H1 (cell line): ENCODE measurements at places on chromosomes 1 and 21. TPM values are rescaled to one million over a fixed set of nuclear protein-coding genes. Genes with fewer than 3 reads are reported as not detected.

GRCh38 chr1:183845681-183846080, 40.8 kb downstream of the RGL1 start:
- DNase-seq: no peak

DNA sequence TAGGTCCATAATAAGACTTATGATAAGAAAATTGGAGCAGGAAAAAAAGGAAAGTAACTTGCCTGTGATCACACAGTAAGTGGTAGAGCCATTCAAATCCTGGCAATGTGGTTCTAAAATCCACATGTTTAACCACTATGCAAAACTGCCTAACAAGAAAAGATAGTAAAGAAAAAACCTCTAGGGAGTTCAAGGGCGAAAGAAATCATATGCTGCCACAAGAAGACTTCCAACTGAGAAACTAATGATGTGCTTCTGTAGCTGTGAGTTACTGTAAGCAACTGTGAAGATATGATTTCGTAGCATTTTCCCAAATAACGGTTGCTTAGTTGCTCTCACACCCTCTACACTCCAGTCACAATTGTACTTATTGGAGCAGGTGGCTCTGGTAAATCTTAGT, 20.9 kb upstream of the LYPLAL1 start:
- DNase-seq: no peak

- no peak for DNase-seq
These were observed 48.9 kb upstream of the MROH9 start for GRCh38 chr1:170886460-170886859.

- no peak for DNase-seq
These were observed 59.5 kb downstream of the ACBD3 start for GRCh38 chr1:226126824-226127569.

DNA sequence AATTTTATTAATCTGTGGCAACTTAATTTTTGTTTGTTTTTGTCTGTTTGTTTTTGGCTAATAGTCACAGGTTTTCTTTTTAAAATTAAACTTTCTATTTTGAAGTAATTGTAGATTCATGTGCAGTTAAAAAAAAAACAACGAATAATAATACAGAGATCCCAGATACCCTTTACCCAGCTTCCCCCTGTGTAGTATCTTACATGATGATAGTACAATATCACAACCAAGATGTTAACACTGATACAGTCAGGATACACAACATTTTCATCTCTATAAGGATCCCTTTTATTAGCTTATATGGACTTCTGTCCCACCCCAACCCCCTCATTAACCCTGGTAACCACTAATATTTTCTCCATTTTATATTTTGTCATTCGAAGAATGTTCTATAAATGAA, 5.9 kb downstream of the VPS45 start:
- no peak for DNase-seq

GRCh38 chr1:3494321-3495308, 40.1 kb downstream of the ARHGEF16 start:
- DNase-seq: no peak

GRCh38 chr1:110292031-110292741, 47.0 kb upstream of the RBM15 start:
- no peak for DNase-seq

DNA sequence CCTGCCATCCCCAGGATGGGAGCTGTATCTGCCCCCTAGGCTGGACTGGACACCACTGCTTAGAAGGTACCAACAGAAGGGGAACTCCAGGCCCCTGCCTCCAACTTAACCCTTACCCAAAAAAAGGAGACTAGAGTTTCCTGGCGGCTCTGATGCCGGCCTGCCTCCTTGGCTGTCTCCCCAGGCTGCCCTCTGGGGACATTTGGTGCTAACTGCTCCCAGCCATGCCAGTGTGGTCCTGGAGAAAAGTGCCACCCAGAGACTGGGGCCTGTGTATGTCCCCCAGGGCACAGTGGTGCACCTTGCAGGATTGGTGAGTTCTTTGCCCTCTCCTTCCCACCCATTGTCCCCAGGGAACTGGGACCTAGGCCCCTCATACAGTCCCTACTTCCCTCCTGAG, 8.1 kb upstream of the LRRC71 start:
- no peak for DNase-seq

- no peak for DNase-seq
These were observed 67.3 kb downstream of the OBSCN start for GRCh38 chr1:228275179-228275429.

GRCh38 chr1:180046674-180047073, 92.1 kb downstream of the CEP350 start:
- DNase-seq: no peak

GRCh38 chr1:38776466-38777065, 83.0 kb downstream of the RRAGC start:
- DNase-seq: no peak

DNA sequence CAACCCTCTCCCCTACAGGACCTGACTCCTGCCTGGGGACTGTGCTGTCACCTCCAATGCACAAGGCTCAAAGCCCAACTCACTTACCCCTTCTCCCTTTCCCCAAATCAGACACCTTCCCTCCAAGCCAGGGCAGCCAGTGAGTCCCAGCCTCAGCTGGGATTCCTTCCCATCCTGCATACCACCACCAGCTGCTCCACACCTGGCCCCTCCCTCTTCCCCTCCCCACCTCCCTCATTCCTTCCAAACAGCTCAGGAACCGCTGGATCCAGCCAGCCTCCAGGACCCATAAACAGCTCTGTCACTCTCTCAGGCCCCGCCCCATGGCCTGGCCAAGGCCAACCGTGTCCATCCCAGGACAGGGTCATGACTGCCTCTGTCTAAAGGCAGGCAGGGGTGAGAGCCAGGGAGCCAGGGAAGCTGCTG, 41.4 kb downstream of the ACOT7 start:
- DNase-seq: peak; percentile 49

- DNase-seq: no peak
These were observed 22.6 kb upstream of the FAM89A start for GRCh38 chr1:231062500-231063270.

- DNase-seq: no peak
These were observed 498.7 kb upstream of the NFIA start for GRCh38 chr1:60583696-60584095.

DNA sequence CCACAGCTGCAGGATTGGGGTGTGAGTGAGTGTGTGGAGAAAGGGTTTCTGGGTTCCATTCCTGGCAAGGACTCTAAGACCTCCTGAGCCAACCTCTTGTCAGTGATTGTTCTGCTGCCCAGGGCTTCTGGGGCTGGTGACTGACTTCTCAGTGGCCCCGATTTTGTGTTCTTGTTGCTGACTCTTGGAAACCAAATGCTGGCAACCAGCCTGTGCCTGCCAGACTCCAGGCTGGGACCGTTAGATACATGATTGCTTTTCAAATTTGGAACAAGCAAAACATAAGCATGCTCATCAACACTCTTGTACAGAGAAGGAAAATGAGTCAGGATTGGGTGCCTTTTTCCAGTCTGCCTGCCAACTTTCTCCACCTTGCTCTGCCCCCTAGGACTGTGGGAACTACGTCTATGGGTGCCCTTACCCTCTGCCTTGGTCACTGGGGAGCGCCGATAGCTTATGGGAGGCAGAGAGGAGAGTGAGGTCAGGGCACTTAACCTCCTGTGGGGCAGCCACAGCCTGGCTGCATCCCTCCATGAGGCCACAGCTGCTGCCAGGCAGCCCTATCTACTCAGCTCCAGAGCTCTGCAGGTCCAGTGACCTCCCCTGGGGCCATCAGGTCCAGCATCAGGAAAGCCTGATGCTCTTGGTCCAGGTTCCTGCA, 39.3 kb upstream of the EPS8L3 start:
- no peak for DNase-seq

- DNase-seq: no peak
These were observed 9.8 kb downstream of the UBASH3A start for GRCh38 chr21:42413500-42413899.

DNA sequence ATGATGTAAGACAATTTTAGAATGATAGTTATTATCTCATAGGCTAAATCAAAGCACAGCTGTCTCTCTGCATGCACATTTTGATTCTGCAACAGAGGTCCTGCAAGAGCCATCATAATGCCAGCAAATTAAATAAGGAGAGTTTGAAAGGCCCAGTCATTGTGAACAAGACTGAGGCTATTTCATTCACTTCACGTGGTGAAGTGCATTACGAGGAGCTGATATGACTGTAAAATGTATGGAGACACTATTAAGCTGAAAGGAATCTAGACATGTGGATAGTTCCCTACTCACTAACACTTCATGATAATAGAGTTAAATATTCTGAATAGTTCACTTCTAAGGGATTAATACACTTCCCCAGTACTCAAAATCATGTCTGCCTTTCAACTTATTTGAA, 299.0 kb downstream of the SMYD3 start:
- DNase-seq: no peak

DNA sequence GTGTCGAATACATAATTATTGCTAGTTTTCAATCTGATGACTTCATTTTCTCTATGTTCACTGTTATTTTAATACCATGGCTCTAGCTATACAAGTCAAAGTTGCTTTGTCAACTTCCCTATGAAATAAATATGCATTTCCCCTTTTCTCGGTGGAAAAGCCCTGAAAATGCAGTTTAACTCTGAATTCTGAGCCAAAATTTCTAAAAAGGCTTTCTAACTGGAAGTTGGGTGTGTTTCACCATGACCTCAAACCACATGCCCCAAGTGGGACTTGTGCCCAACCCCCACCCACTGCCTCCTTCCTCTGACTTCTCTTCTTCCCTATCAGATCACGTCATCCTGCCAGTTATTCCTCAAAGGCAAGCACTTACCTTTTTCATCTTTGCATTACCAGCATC, 8.9 kb downstream of the MKNK1 start:
- no peak for DNase-seq

- no peak for DNase-seq
These were observed 17.1 kb downstream of the SRSF4 start for GRCh38 chr1:29164588-29164987.

GRCh38 chr1:89865498-89866382, 44.9 kb downstream of the LRRC8D start:
- DNase-seq: no peak

GRCh38 chr1:65434760-65435159, 14.3 kb downstream of the LEPR start:
- DNase-seq: no peak

GRCh38 chr1:30366911-30367310, 356.5 kb downstream of the MATN1 start:
- peak; percentile 45 for DNase-seq

DNA sequence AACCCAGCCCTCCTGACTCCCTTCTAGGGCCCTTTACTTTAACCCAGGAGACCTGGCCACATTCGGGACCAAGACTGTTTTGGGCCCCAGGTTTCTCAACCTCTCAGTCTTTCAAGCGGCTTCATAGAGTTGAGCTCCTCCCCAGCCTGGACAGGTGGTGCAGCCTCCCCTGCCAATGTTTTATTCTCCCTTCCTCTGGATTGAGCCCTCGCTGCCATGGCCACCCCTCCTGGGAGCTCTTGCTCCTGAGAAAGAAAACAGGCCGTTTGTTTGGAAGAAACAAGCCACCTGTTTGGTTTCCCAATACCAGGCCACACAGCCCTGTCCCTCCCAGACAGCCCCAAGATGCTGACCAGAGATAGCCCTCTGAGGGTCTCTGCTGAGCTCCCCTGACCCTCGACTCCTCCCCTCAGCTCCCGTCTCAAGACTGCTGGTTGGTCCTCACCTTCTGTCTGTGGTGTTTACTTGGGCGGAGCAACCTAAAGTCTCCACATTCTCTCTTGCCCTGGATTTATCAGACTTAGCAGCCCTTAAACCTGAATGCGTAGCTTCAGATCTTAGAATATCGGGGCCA, 3.3 kb downstream of the TMEM51 start:
- no peak for DNase-seq

PRAMEF14 gene
- not detected in 2 replicates for total RNA-seq

TCEA3 gene
- total RNA-seq: 0.21 TPM in 1 of 2 replicates, not detected in the other

S100B gene
- total RNA-seq: 0.38 and 0.69 TPM in 2 replicates

APOBEC4 gene
- not detected in 2 replicates for total RNA-seq

PLA2G2A gene
- total RNA-seq: 0.69 and 1.0 TPM in 2 replicates

UBL4B gene
- total RNA-seq: not detected in 2 replicates

BRINP2 gene
- 0.39 and 0.42 TPM in 2 replicates for total RNA-seq

DMBX1 gene
- total RNA-seq: 0.30 TPM in 1 of 2 replicates, not detected in the other

P3R3URF gene
- not detected in 2 replicates for total RNA-seq

TNNI3K gene
- 0.19 and 0.48 TPM in 2 replicates for total RNA-seq

LMX1A gene
- total RNA-seq: not detected in 2 replicates

AMY2A gene
- not detected in 2 replicates for total RNA-seq

CLDN17 gene
- total RNA-seq: not detected in 2 replicates
